ENCODE measurements at places on chromosomes 13 and 19.

GRCh38 chr13:66657165-66657881 lies 572.8 kb downstream of the PCDH9 start:
- peak; percentile 92 for DNase-seq

DNA sequence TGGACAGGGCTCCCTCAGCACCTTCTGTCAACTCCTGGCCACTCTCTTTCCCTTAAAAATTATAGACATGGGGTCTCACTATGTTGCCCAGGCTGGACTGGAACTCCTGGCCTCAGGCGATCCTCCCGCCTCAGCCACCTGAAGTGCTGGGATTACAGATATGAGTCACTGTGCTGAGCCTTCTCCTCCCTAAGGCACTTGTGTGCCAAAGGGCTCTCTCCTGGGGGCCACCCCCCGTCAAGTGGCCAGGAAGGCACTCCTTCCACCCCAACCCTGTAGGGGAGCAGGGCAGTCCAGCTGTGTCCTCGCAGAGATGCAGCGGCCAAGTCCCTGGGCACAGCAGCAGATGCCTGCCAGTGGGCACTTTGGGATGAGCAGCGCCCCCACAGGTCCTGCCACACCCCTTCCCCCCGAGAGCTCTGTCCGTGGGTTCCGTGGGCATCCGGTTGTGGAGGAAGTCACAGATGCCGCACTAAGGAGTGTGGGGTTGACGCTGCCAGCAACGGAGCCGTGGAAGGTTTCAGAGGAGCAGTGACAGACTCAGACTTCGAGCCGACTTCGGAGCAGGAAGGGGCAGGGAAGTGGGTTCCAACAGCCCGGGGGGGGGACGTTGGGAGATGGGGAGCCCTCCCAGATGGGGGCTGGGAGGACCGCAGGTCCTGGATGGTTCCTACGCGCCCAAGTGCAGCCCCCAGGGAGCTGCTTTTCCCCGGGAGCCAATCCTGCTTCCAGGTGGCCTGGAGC lies 3.3 kb upstream of the UQCR11 start:
- no peak for DNase-seq

DNA sequence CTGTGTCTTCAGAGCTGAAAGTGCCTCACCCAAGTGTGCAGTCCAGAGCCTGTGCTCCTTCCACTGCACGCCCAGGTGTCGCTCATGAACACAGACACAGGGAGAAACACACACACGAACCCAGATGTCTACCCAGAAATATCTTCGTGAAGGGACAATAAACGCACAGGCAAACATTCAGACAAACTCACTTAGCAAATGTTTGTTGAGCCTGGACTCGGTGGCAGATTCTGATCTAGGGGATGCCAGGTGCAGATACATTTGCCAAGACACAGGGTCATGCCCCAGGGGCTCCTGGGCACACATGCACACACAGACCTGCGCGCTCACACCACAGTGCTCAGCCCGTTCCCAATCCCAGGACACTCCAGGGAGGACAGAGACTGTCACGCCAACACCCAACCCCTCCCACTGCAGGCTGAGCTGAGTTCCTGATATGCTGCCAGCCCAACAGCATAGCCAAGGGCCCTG lies 31.9 kb downstream of the SCGB2B2 start:
- no peak for DNase-seq

GRCh38 chr19:5805462-5806132 lies 730 bp downstream of the NRTN start:
- peak; percentile 51 for DNase-seq

DNA sequence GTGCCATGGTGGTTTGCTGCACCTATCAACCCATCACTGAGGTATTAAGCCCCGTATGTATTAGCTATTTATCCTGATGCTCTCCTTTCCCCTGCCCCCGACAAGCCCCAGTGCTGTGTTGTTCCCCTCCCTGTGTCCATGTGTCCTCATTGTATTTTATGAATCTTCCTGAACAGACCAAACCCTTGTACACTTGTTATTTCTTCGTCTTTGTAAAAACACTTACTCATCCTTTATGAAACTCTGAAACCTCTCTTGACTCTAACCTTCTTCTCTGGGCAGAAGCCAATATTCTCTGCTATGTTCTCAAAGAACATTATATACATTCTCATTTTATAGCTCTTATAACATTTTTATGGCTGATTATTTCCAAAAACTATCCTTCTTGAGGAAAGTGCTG lies 746.9 kb downstream of the EFNB2 start:
- no peak for DNase-seq

DNA sequence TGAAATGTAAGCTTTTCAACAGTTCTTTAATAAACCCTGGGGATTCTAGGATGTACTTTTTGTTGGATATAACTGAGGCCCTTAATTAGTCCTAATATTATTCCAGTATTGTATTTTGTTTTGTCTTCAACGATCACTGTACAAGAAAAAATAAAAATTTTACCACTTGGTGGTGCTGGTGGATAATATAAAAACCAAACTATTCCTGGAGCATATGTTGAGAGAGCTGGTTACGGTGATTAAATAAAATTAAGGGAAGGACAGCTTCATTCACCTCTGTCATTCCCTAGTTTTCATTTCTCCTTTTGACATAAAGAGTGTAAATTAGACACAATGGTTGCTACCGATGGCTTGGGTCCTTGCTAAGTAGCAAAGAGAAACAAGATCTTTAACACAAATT lies 598.6 kb upstream of the PCDH20 start:
- no peak for DNase-seq

GRCh38 chr19:56333506-56333905 lies 18.9 kb upstream of the ZSCAN5A start:
- peak; percentile 48 for DNase-seq

DNA sequence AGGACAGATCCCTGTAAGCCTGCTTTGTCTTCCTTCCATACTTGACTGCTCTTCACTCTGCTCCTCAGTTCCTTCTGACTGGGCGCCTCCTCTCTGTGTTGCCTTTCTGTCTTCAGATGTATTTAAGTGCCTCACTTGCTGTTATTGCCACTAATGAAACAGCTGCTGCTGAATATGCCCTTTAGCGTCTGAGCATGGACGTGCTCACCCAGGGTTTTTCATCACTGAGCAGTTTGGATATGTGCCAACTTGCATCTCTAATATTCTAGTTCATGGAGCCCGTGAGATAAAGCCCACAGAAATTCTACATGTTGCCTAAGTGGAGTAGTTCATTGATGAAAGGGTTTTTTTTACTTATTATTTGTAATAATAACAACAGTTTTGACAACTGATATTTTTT lies 198.2 kb downstream of the MYO16 start:
- no peak for DNase-seq

DNA sequence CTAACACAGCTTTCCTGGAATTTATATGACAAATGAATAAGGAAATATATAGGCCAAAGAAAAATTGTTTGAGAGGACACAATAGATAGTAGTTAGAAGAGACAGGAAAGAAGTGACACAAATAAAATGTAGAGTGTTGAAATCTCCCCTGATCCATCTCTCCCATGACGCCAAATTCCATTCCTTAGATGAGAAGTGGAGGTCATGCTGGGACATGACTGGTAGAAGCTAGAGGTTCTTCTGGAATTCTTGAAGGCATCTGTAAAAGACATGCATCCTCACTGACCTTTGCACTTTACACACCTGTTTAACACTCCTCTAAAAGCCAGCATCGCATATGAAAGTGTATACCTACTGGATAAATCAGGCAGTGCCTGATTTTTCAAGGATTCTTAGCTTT lies 67.8 kb downstream of the DGKH start:
- DNase-seq = peak; percentile 19

GRCh38 chr13:75136151-75136550 lies 345.8 kb downstream of the TBC1D4 start:
- DNase-seq = no peak

All from fibroblast of skin of right biceps (primary cell).